CD4-positive, alpha-beta T cell (primary cell): ENCODE measurements at places on chromosomes 5 and 9.

- DNase-seq, result no peak
- no peak overlapping the region for H3K4me3 ChIP-seq
- no peaks in the 10 kb centered on the region for H3K4me1 ChIP-seq
- H3K36me3 ChIP-seq, result no peaks in the 10 kb centered on the region
- H3K27ac ChIP-seq, result no peak overlapping the region
Measured at GRCh38 chr5:22644859-22645258, 208.3 kb downstream of the CDH12 start.

DNA sequence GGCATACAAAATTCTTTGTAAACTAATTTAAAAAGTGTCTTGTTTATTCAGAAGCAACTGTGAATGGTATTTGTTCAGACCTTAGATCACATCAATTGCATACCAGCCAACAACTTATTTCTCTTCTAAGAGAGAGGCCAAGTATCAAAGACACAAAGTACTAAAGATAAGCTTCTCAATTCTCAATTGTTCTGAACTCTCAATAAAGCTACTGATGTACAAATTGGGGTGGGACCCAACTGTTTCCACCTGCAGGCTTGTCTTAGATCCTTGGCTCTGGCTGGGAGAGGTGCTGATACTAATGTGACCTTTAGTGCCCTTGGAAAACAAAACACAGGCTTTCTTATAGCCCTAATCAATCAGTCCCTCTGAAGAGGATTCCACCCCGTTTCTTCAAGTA lies 22.1 kb downstream of the XRCC4 start:
- no peak for DNase-seq
- no peak overlapping the region for H3K4me3 ChIP-seq
- no peaks in the 10 kb centered on the region for H3K36me3 ChIP-seq
- no peaks in the 10 kb centered on the region for H3K4me1 ChIP-seq
- H3K27me3 ChIP-seq, result no peaks in the 10 kb centered on the region

DNA sequence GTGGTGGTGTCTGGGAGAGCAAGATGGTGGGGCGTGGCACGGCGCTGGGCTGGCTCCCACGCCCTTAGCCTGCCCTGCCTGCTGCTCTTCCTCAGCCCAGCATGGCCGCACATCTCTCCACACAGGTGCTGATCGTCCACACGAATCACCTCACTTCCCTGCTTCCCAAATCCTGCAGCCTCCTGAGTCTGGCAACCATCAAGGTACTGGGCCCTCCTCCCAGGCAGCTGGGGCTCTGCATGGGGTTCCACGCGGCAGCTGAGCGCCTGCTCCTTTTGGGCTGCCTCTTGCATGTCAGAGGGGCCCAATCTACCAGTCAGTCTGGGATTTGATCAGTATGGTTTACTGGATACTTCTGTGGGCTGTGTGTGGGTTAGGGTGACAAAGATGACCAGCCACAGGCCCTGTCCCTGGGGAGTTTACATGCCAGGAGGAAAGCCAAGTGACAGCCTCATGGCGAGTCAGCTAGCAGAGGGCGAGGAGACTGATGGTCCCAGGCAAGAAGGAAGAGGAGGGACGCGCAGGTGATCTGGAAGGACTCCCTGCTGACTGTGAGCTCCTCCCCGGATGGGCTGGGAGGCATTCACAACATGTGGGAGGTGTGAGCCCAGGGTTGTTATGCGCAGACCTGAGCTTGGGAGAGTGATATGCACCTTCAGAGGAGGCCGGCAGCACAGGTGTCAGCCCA lies 6.0 kb downstream of the LRSAM1 start:
- peaks cover 35% of the 10 kb centered on the region for H3K36me3 ChIP-seq
- no peak overlapping the region for H3K27ac ChIP-seq
- no peak overlapping the region for H3K4me3 ChIP-seq
- no peaks in the 10 kb centered on the region for H3K27me3 ChIP-seq

DNA sequence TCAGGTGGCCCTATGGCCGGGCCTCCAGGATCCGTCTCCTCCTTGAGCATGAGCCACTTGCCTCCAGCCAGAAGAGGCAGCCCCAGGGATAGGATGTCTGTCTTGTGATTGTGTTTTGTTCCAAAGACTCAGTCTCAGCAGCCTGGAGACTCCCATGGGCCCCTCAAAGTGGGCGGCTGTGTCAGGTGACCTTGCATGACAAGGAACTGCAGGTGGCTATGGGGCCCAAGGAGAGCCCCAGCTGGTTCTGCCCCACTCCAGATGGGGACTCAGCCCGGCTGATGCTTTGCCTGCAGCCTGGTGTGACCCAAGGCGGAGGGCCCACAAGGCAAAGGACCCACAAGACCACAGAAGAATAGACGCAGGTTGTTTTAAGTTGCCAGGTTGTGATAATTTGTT lies 284.3 kb upstream of the IRX4 start:
- no peaks in the 10 kb centered on the region for H3K36me3 ChIP-seq
- H3K27me3 ChIP-seq, result peaks cover 2% of the 10 kb centered on the region
- DNase-seq, result no peak
- no peak overlapping the region for H3K27ac ChIP-seq
- no peaks in the 10 kb centered on the region for H3K4me1 ChIP-seq

DNA sequence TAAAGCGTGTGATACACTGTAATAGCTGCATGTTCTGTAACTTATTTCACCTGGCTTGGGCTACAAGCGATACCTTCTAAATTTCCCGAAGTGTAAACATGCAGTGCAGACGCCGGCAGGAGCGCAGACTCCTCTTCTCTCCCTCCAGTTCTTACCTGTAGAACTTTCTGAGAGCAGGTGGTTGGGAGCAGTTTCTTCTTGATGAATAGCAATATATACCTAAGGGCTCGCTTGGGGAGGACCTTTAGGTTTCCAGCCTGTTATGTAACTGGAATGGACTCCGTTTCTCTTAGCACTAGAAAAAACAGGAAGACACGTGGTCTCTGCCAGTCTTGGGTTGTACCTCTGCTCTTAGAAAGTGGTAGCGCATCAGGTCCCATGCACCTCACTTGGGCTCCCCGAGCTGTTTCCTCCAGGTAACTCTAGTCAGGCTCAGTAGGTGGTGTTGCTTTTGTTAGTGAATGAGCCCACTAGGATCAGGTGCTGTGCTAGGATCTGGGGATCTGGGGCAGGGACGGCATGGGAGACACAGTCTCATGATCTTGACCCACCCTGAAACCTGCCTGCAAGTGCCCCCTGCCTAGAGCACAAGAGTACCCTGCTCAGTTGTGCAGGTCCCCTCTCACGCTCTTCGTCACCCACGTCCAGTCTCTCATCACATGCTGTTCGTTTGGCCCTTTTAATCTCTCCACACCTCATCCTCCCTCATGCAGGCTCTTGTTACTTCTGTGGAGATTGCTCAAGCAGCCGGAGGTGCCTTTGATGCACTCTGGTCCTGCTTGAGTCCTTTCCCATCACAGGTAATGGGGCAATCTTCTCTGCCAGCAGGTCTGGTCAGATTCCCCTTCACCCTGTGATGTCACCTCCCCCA lies 2.8 kb downstream of the TENT4A start:
- H3K27ac ChIP-seq, result peak overlapping the region; percentile 58
- H3K36me3 ChIP-seq, result peaks cover 9% of the 10 kb centered on the region
- peak overlapping the region; percentile 67 for H3K4me3 ChIP-seq
- H3K4me1 ChIP-seq, result peaks cover 63% of the 10 kb centered on the region
- H3K27me3 ChIP-seq, result no peaks in the 10 kb centered on the region
- peak; percentile 41 for DNase-seq

DNA sequence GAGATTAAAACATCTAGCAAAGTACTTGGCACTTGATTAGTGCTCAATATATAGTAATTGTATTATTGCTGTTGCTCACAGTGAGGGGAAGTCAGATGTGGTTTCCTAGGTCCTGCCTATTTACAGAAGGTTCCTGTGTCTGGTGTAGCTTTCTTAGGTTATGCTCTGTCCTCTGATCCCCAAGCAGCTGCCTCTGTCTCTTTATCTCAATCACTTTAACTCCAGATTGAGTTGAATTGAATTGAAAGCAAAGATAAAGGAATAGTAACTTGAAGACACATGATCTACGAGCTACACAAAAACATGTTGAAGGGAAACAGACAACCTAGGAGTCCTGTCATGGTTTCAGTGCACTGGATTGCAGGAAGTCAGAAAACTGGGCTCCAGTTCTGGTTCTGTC lies 113.9 kb upstream of the ADAMTSL1 start:
- H3K4me3 ChIP-seq, result no peak overlapping the region
- DNase-seq, result no peak
- H3K27ac ChIP-seq, result no peak overlapping the region
- H3K27me3 ChIP-seq, result no peaks in the 10 kb centered on the region
- no peaks in the 10 kb centered on the region for H3K36me3 ChIP-seq
- H3K4me1 ChIP-seq, result no peaks in the 10 kb centered on the region

DNA sequence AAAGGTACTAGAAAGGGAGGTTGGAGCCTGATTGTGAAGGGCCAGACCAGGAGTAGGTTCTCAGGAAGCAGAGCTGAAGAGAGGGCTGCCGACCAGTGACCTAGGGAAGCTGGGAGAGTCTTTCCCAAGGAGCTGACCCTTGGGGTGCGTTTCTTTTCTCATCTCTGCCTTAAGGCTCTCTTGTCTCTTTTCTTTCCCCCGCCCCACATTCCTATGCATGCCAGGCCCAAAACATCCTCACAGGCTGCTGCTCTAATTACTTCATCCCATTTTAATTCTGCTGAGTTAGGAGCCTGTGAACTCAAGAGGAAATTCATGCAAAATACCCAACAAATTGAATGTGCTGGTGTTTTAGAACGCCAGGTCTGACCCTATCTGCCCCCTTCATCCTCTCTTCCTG lies 46.9 kb upstream of the HSPA9 start:
- H3K4me1 ChIP-seq, result no peaks in the 10 kb centered on the region
- no peak overlapping the region for H3K4me3 ChIP-seq
- no peak overlapping the region for H3K27ac ChIP-seq
- H3K36me3 ChIP-seq, result no peaks in the 10 kb centered on the region
- peaks cover 5% of the 10 kb centered on the region for H3K27me3 ChIP-seq

- H3K4me3 ChIP-seq, result no peak overlapping the region
- H3K27me3 ChIP-seq, result no peaks in the 10 kb centered on the region
- no peak for DNase-seq
Measured at GRCh38 chr9:7368410-7369292, 430.9 kb downstream of the DMAC1 start.

- H3K27me3 ChIP-seq, result peaks cover 4% of the 10 kb centered on the region
- no peak for DNase-seq
- H3K36me3 ChIP-seq, result no peaks in the 10 kb centered on the region
- no peak overlapping the region for H3K4me3 ChIP-seq
Measured at GRCh38 chr9:35311891-35312639, 150.3 kb downstream of the UNC13B start.

GRCh38 chr5:20514145-20514544 lies 526.1 kb upstream of the CDH18 start:
- H3K27me3 ChIP-seq, result no peaks in the 10 kb centered on the region
- no peaks in the 10 kb centered on the region for H3K36me3 ChIP-seq
- H3K4me1 ChIP-seq, result no peaks in the 10 kb centered on the region
- H3K27ac ChIP-seq, result no peak overlapping the region
- DNase-seq, result no peak

GRCh38 chr5:37640088-37640487 lies 199.8 kb downstream of the GDNF start:
- DNase-seq, result no peak
- H3K4me1 ChIP-seq, result no peaks in the 10 kb centered on the region
- H3K27ac ChIP-seq, result no peak overlapping the region

DNA sequence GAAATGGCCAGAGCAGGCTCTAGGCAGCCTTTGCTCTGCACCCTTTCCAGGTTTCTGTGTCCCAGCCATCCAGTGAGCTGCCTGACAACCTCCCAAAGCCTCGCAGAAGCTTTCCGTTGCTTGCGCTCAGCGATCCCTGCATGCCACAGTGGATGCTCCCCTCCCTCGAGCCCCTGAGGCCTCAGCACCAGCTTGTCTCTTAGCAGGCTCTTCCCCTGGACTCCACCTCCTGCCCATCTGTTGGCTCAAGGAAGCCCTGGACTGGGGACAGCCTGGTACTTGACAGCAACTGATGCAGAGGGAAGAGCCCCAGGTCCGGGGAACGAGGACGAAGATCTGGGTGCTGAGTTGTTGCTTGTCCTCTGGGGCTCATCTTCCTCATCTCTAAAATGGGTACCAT lies 23.2 kb downstream of the TSPAN17 start:
- no peaks in the 10 kb centered on the region for H3K27me3 ChIP-seq
- no peak for DNase-seq
- no peaks in the 10 kb centered on the region for H3K4me1 ChIP-seq
- no peak overlapping the region for H3K4me3 ChIP-seq
- H3K27ac ChIP-seq, result no peak overlapping the region

- no peak overlapping the region for H3K4me3 ChIP-seq
- H3K27me3 ChIP-seq, result no peaks in the 10 kb centered on the region
- DNase-seq, result no peak
- no peak overlapping the region for H3K27ac ChIP-seq
Measured at GRCh38 chr5:124825250-124825982, 79.0 kb upstream of the ZNF608 start.

DNA sequence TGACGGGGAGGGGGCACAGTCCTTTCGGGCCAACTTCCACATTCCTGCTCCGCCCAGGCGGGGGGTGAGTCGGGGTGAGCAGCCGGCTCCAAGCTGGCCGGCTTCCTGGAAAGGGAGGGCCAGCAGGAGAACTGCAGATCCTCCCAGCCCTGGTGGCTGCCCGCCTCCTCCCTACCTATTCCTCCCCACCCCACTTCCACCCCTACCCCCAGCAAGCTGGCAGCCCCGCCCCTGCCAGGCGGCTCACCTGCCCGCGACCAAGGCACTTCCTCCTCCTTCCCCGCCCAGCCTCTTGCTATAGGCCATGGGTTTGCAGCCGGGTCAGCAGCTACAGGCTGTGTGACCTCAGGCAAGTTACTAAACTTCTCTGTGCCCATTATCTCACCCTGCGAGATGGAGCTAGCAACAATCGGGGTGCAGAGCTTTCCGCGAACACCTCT lies 5.6 kb upstream of the IRF1 start:
- peak overlapping the region; percentile 82 for H3K27ac ChIP-seq
- H3K4me1 ChIP-seq, result peaks cover 88% of the 10 kb centered on the region
- peak overlapping the region; percentile 93 for H3K4me3 ChIP-seq
- H3K27me3 ChIP-seq, result no peaks in the 10 kb centered on the region
- no peaks in the 10 kb centered on the region for H3K36me3 ChIP-seq
